IMR-90 (cell line): ENCODE measurements at places on chromosomes 2 and 18. TPM values are rescaled to one million over a fixed set of nuclear protein-coding genes. Genes with fewer than 3 reads are reported as not detected.

THUMPD2 gene
- total RNA-seq, result 4.8 and 5.6 TPM in 2 replicates

DNA sequence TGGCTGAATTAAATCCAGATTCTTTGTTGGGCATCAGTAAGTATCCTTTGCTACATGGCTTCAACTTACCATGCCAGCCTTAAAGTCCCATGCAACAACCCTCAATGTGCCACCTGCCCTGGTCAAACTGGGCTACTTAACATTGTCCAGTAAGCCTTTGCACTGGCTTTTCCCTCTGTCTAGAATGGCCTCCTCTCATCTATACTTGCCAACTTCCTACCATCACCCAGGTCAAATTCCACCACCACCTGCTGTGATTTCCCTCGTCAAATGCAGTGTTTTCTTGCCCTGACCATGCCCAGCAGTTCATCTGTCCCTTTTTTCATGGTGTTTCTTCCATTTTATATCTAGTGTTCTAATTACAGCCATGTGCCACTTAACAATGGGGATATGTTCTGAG, 5.7 kb downstream of the KLHL23 start:
- DNase-seq, result no peak

HOXD8 gene
- not detected in 2 replicates for total RNA-seq

- no peak for DNase-seq
Observed at GRCh38 chr2:132009874-132010521, 151.8 kb downstream of the ANKRD30BL start.

TMX3 gene
- total RNA-seq, result 50.5 and 83.3 TPM in 2 replicates

GRCh38 chr2:234290671-234291070, 206.2 kb downstream of the ARL4C start:
- DNase-seq, result no peak

RUFY4 gene
- not detected in 2 replicates for total RNA-seq

IL36RN gene
- not detected in 2 replicates for total RNA-seq

GRCh38 chr2:68431316-68431972, 35.6 kb downstream of the FBXO48 start:
- DNase-seq, result no peak

CAPN14 gene
- under 0.01 TPM in 2 replicates for total RNA-seq

GRCh38 chr2:26187114-26187513, 14.2 kb downstream of the GAREM2 start:
- DNase-seq, result no peak

MYL12A gene
- total RNA-seq, result 580 and 743 TPM in 2 replicates

DNA sequence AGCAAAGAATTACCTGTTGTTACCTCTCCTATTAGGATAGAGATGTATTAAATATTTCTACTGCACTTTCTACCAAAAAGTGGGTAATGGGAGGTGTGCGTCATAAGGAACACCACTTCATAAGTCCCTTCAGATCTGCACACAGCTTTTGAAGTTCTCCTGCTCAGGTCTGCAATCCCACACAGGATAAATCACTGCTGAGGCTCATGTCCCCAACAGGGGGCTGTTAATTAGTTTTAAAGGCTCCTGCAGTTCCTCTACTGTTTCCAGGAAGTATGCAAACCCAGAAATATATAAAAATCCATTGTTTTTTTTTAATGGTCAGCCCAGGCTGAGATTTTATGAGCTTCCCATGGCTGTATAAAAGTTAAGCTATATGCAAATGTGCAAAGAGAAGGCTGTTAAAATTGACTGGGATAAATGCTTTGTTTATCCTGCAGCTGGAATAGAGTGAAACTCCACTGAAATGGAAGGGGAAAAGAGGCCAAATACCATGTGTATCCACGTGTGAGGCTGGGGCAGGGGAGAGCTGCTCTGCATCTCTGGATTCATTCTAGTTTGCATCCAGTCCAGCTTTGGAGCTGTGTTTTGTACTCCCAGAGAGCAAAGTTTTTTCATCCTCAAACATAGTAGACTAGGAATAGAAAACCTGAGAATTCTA, 903.7 kb downstream of the TDRD15 start:
- DNase-seq, result no peak

- DNase-seq, result no peak
Observed at GRCh38 chr2:43000242-43001054, 208.1 kb upstream of the HAAO start.

DNA sequence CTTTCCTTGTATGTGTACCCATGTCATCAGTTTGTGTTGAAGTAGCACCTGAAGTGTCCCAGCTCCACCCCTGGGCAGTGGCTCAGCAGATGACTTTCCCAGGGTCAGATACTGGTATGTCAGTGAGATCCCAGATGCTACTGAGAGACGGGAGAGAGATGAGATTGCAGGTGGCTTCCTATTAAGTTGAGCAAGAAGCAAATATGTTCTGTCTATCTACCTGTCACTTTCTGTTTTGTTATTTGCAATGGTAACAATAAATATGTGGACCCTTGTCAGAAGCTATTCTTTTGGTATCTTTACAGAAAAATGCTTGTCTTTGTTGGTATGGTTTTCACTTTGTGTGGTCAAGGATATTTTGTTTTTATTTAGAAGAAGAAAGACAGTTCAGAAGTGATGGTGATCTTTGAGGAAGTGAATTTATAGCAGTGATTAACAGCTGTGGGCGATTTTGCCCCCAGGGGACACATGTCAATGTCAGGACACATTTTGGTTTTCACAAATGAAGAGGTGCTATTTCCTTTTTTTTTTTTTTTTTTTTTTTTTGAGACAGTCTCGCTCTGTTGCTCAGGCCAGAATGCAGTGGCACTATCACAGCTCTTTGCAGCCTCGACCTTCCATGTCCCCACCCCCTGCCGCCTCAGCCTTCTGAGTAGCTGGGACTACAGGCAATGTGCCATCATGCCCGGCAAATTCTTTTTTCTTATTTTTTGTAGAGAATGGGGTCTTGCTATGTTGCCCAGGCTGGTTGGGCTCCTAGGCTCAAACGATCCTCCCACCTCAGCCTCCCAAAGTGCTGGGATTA, 21.4 kb downstream of the MGAT5 start:
- no peak for DNase-seq

DNA sequence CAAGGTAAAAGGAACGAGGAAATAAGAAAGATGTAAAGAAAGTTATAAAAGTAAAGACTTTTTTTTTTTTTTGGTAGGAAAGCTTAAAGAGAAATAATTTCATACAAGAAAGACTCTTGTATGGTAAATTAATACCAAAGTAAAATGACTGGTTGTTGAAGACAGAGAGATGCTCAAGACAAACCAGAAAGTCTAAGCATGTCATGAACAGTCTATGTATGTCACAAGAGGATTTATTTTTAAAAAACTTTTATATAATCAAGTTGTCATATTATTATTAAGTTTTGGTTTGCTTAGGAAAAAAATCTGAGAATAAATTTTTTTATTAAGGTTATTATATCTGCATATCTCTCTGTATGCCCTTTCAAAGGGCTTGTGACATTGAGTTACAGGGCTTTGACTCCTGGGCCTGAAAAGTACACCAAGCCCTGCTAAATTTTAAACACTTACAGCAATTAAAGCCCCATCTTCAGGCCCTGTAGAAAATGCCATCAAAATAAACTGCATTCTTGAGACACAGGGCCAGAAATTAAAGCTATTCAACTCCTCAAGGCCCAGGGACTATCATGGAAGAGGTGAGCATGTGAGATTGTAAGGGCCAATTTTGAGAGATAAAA, 10.9 kb upstream of the SGPP2 start:
- DNase-seq, result no peak

FEV gene
- not detected in 2 replicates for total RNA-seq

DNA sequence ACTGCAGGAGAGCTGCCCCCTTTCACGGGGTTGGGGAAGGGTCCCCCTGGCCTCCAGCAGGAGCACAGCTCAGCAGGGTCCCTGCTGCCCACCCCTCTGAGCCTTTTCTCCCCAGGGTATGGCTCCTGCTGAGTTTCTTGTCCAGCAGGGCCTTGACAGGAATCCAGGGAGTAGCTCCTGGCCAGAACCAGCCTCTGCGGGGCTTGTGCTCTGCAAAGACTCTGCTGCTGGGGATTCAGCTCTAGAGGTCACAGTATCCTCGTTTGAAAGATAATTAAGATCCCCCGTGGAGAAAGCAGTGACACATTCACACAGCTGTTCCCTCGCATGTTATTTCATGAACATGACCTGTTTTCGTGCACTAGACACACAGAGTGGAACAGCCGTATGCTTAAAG, 21.2 kb downstream of the FOSL2 start:
- DNase-seq, result no peak

SYT4 gene
- not detected in 2 replicates for total RNA-seq

- no peak for DNase-seq
Observed at GRCh38 chr2:23536326-23536725, 151.3 kb downstream of the KLHL29 start.

DNA sequence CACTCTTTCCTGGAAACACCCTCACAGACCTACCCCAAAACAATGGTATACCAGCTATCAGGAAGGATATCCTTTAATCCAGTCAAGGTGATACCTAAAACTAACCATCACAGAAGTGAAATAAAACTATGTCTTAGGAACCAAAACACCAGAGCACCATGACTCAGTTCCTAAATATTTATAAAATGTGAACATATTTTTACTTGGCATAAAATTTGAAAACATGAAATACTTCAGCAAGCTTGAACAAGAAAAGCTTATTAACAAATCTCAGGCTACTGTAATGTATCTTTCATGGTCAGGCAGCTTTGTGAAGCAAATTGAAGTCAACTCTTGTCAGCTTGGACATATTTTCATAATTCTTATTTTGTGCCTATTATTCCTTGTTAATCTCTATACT, 440.8 kb upstream of the CDH20 start:
- no peak for DNase-seq

ABCG8 gene
- total RNA-seq, result not detected in 2 replicates

GRCh38 chr2:22276696-22277095, 1108.3 kb upstream of the KLHL29 start:
- no peak for DNase-seq
